ENCODE measurements at places on chromosomes 5 and 9.

DNA sequence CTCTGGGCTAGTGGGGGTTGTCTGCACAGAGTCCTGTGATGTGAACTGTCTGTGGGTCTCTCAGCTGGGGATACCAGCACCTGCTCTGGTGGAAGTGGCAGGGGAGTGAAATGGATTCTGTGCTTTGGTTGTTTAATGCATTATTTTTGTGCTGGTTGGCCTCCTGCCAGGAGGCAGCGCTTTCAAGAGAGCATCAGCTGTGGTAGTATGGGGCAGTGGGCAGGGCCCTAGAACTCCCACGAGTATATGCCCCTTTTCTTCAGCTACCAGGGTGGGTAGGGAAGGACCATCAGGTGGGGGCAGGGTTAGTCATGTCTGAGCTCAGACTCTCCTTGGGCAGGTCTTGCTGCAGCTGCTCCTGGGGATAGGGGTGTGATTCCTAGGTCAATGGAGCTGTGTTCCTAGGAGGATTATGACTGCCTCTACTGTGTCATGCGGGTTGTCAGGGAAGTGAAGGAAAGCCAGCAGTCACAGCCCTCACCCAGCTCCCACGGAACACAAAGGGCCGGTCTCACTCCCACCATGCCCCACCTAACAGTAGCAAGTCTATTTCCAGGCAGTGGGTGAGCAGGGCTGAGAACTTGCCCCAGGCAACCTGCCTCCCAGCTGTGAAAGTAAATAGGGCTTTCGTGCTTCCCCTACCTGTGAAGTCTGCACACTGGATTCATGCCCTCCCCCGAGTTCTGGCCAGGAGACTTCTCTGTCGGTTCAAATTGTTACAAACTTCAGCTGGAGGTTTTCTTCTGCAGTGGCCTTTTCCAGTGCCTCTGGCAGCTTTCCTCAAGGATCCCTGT is 25.7 kb upstream of the FAM81B start:
- no peak for DNase-seq

- no peak for DNase-seq
Measured at GRCh38 chr5:151880324-151880723, 44.3 kb downstream of the GLRA1 start.

GRCh38 chr5:172710676-172711075 is 60.3 kb downstream of the DUSP1 start:
- DNase-seq = no peak

DNA sequence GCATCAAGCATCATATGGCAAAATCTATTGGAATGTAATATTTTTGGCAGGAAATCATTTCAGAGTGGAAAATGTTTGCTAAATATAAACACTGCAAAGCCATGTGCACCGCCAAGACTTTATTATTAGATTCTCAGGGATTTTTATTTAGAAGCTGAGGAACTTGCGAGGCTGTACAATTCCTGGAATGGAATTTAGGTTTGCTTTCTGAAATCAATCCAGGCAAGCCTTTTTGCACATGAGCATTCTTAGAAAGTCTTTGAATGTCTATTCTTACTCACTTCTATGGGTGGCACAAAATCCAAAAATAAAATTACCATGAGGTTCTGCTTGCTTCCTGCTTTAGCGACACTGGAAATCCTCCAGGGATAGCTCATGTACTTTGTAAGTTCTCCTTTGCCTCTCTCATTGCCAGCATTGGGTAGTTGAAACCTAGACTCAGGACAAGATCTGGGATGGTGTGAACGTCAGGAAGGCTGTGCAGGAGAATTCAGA is 71.5 kb upstream of the PALM2AKAP2 start:
- DNase-seq = no peak

GRCh38 chr5:9058666-9059065 is 487.2 kb downstream of the SEMA5A start:
- no peak for DNase-seq

DNA sequence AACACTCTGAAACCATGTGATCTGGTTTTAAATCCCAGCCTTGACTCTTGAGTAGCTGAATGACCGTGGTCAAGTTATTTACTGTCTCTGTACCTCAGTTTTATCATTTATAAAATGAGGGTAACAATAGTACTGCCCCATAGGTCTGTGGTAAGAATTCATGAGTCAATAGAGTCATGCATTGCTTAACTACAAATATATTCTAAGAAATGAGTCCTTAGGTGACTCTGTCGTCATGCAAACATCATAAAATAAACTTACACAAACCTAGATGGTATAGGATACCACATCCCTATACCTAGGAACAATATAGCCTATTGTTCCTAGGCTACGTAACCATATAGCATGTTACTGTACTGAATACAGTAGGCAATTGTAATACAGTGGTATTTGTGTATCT is 20.3 kb upstream of the ABCA1 start:
- DNase-seq = no peak

DNA sequence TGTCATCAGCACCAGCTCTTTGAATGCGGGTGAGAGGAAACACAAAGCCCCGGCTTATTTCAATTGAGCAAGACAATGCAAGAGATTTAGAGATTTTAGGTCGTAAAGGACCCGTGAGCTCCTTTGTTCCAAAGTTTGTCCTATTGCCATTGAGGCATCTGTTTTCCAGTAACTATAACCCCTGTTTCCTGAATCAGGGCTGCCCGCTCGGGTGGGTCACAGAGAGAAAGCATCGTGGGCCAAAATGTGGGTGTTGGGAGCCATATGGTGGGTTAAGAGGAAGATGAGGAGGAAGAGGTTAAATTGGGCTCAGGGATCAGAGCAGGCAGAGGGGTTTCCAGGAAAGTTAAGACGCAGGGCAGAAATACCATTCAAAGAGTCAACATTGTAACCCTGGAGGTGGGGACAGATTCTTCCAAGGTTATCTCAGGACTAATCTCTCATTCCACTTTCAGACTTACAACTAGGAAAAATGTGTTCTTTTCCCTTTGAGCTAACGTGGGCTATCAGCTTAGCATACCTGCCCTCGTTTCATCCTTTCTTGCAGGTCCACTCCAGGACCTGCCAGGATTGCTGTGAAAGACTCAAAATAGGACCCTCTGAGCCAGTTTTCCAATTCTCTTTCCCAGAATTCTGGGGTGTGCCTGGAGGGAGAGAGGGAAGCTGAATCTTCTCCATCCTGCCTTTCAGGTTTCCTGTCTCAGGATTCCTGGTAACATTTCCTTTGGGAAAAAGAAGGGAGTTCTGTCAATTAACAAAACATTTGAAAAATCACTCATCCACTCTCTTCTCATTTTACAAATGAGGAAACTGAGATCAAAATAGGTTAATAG is 95.5 kb upstream of the TAF11L2 start:
- DNase-seq = no peak
